ENCODE measurements at places on chromosomes 3 and 15.

DNA sequence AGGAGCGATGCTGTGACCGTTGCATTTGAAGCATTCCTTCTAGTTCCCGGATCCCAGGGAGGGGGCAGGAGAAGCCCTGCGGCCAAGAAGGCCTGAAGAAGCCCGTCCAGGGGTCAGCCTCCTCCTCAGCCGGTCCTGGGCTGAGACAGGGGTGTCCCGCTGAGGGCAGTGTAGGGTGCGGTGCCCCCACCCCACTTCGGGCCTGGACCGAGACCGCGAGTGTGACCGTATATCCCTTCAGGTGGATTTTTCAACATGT lies 2.8 kb downstream of the OCA2 start:
- no peak for DNase-seq

GRCh38 chr3:152349392-152349791 lies 80.7 kb downstream of the MBNL1 start:
- no peak for DNase-seq

- no peak for DNase-seq
Measured at GRCh38 chr3:128369881-128370642, 96.6 kb downstream of the DNAJB8 start.

- no peak for DNase-seq
Measured at GRCh38 chr3:157129803-157130466, 30.0 kb downstream of the CCNL1 start.

- DNase-seq, result no peak
Measured at GRCh38 chr3:105322570-105323273, 44.0 kb upstream of the ALCAM start.

DNA sequence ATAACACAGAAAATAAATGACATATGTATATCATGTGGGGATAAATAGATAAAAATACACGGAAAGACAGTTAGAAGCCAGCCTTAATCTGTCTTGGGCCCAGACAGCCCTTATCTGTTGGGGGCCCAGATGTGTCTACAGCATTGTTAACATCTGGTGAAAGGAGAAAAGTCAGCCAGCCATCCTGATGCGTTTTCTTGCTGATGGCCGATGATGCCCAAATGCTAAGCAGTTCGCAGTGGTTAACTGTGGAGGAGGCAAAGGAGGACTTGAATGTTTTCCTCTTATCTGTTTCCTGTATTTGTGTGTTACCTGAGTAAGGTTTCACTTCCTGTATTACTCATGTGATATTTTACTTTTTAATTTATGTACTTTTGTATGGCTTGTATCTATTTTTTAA lies 46.2 kb downstream of the NOX5 start:
- DNase-seq, result no peak

DNA sequence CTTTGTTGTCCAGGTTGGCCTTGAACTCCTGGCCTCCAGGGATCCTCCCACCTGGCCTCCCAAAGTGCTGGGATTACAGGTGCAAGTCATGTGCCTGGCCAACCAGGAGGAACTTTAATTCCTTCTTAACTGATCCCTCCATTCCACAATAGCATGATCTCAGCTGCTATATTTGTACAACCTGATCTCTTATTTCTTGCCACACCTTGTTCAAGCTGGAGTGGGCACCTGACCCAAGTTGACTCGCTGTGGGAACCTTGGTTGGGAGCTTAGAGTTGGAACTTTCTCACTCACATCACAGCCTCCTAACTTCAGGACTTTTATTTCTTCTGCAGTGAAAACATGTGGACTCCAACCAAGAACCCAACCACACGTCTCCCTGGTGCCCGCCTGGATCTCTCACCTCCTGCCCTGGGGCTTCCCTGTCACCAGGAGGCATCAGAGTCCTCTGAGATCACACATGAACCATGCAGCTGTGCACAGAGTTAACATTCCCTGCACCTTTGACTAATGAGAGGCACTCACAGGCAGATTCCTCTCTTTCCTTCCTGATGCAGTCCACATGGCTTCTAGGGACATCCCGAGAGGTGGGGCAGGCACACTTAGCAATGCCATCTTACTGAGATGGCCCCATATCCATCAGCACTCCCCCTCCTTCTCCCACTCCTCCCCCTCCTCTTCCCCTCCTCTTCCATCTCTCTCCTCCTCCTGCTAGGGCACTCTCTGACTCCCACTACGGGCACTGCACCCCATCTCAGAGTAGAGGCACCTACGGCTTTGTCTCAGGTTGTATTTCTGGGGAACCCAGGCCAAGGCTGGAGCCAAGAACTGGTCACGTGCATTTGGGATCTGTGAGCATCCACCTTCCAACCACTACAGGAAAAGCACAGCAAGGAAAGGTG lies 9.7 kb upstream of the CYFIP1 start:
- DNase-seq, result no peak

DNA sequence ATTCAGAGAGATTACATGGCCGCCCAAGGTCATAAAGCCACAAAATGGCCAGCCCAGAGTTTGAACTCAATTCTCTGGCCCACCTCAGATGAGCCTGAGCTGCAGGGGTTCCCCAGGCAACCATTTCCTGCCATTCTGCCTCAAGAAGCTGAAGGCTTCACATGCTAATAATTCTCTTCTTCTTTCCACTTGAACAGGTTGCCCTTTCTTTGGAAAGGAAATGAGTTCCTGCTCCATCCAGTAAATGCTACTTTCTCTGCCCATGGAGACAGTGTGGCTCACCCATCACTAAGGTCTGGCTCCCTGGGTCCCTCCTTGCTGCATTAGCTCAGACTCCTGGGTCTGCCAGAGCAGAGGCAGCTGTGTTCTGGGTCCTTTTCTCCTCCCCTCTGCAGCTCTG lies 48.2 kb downstream of the TRIM42 start:
- no peak for DNase-seq

DNA sequence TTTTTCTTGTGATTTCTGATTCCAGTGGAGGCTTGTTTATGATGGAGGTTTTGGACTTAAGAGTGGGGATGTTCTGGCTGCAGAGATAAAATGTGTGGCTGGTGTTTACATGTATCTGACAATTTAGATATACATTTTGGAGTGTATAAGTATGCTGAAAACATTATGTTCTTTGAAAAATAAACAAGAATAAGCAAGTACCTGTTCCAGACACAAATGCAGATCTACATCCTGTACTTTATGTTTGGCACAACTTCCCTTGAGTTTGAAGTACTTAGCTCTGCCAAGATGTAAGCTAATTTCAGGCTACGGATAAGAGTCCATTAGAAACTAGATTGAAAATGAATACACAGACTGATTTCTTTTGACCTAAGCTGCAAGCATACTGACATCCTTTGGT lies 277.2 kb downstream of the CHST2 start:
- no peak for DNase-seq

- no peak for DNase-seq
Measured at GRCh38 chr3:24923570-24923969, 428.9 kb upstream of the THRB start.

DNA sequence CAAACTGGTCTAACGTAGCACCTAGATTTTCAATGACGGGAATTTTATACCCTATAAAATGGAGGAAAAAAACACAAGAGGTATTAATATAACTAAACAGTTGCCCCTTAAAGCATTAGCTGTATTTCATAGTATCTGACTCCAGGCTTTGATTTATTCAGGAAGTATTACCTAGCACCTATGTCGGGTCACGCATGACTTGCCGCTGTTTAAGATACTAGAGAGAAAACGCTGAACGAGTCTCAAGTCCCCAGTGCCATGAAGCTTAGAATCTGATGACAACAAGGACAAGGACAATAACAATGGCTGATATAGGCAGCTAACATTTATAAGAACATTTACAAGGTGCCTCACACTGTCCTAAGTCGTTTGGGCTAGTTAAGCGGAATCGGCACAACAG lies 1.9 kb downstream of the SNRPA1 start:
- DNase-seq, result no peak

DNA sequence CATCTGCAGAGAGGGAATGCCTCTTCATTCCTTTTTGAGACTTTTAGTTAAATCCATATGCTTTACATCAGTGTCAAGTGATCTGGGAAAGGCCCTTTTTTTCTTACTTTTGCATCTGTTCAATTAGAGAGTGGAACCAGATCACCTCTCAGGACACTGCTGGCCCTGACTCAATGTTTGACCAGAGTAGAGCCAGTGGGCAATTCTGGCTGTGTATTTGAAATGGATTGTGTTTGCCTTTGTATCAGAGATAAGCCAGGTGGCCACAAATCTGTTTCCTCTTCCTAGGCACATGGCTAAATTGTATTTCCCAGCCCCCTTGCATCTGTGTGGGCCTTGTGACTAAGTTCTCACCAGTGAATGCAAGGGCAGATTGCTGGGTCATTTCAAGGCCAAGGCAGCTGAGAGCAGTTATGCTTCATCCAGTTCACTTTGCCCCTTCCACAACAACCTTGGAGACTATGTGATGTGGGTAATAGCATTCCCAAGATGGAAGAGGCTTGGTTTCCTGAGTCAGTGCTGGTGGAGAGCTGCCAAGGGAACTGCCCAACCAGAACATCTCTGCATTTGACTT lies 75.6 kb upstream of the CACNA2D3 start:
- DNase-seq, result no peak

DNA sequence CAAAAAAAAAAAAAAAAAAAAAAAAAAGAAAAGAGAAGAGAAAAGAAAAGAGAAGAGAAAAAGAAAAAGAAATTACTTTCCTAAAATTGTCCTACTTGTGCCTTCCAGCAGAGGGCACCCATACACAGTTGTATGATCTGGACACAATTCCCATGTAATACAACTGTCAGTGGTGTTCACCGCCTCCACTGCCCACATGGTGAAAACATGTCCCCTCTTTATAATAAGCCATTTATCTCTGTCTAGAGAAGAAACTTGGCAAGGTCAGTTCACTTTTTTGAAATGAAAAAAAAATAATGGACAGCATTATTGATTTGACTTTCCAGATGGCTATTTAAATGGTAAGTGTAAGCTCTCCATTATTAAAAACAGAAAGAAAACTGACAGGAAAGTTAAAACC lies 459.4 kb downstream of the GBE1 start:
- DNase-seq, result no peak

DNA sequence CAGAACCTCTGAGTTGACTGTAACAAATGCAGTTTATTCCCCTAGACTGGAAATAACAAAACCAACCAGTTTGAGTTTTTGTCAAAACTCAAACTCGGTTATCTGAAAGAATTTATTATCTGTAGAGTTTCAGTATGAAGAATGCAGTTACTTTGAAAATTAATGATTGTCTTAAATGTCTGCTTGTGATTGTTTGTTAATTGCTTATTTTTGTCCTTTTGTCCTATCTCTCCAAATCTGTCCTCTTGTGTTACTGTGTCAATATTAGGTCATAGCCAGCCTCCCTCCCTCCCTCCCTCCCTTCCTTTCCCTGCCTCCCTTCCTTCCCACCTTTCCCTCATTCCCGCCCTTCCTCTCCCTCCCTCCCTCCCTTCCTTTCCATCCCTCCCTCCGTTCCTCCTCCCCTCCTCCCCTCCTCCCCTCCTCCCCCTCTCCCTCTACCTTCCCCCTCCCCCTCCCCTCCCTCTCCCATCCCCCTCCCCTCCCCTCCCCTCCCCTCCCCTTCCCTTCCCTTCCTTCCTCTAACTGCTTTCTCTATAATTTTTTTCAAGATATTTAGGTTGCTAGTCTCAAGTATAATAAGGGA lies 153.5 kb downstream of the FNDC3B start:
- no peak for DNase-seq

DNA sequence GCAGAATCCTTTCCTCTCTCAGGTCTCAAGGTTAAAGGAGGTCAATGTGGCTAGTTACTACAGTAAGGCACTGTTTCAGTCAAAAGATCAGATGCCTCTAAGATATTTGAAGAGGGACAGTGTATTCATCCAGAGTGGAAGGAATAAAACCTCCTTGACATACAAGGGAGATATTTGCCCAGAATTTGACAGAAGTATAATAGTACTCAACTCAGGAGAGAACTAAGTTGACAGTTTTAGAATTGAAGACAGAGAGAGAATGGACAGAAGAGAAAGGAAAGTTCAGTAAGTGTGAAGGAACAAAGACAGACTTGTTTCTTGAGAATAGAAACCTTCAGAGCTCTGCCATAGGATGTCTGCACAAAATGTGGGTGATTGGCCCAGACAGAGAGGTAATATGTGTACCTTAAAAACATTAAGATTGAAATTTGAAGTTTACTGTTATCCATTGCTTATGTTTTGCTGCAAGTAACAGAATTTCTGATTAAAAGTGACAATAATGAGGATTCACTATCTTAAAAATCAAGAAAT lies 507.1 kb downstream of the IGSF11 start:
- no peak for DNase-seq

GRCh38 chr15:95864467-95864886 lies 466.0 kb upstream of the NR2F2 start:
- DNase-seq, result no peak

- DNase-seq, result no peak
Measured at GRCh38 chr15:66783725-66784124, 81.7 kb downstream of the SMAD6 start.

- no peak for DNase-seq
Measured at GRCh38 chr3:188769831-188770230, 401.9 kb upstream of the TPRG1 start.

GRCh38 chr15:83462026-83462425 lies 14.9 kb downstream of the SH3GL3 start:
- DNase-seq, result no peak

- no peak for DNase-seq
Measured at GRCh38 chr3:30269751-30270445, 336.5 kb upstream of the TGFBR2 start.

- peak; percentile 10 for DNase-seq
Measured at GRCh38 chr15:52180196-52180835, 10.9 kb downstream of the GNB5 start.

DNA sequence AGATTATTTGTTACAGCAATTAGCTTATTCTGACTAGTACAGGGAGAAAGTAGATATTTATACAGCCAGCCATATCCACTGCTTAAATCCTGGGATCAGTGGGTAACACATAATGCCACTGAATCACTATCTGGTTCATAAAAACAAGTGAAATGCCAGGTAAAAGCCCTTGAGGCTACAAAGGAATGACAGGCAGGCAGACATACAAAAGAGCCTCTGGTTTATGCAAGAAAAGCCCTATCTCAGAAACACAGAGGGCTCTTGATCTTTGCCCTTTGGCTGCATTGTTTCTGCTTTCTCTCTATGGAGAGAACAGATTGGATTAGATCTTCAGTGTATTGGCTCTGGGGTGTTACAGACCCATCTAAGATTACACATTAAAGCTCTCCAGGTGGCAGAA lies 115.4 kb upstream of the GADL1 start:
- DNase-seq, result no peak

- no peak for DNase-seq
Measured at GRCh38 chr3:40886660-40887425, 312.5 kb upstream of the CTNNB1 start.

DNA sequence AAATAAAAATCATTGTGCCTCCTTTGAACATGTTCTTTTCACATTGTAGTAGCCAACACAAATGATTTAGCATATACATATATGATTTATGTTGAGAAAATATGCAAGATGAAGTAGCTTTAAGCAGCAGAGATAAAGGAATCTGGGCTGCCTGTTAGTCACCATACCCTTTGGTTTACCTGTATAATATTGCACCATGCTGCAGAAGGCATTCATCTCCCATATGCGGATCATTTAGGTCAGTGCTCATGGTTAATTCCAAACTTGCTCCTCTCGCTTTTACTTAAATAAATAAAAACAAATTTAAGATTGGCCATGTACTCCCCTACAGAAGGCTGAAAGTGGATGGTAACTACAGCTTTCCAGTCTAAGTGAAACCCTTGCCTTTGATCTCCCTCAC lies 86.7 kb upstream of the TBL1XR1 start:
- no peak for DNase-seq

GRCh38 chr15:25054329-25054728 lies 99.5 kb downstream of the SNRPN start:
- no peak for DNase-seq

GRCh38 chr3:182969277-182969676 lies 11.1 kb downstream of the DCUN1D1 start:
- DNase-seq, result no peak

Measured in stimulated activated CD8-positive, alpha-beta memory T cell treated with anti-CD3 and anti-CD28 coated beads, Interleukin-2, amount 100 ng/mL, for 48 hours (primary cell).